ENCODE measurements at places on chromosomes 16 and 17.

GRCh38 chr16:30368122-30368791 is 2.0 kb downstream of the TBC1D10B start:
- DNase-seq, result peak; percentile 60

DNA sequence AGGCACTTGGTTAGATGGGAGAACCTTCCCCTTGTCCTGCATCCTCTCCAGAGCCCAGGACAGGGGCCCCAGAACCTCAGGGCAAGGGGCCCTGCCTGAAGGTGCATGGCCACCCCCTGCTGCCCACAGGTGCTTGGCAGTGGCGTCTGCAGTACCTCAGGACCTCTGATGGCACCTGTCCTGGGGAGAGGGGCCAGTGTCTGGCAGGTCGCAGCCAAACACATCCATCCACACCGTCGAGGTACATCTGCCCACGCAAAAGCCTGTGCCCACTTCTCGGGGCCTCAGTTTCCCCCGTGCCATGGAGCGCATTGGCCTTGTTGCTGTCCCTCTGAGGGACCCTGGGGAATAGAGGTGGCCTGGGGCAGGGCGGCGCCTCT is 9.3 kb downstream of the MAP2K3 start:
- no peak for DNase-seq

DNA sequence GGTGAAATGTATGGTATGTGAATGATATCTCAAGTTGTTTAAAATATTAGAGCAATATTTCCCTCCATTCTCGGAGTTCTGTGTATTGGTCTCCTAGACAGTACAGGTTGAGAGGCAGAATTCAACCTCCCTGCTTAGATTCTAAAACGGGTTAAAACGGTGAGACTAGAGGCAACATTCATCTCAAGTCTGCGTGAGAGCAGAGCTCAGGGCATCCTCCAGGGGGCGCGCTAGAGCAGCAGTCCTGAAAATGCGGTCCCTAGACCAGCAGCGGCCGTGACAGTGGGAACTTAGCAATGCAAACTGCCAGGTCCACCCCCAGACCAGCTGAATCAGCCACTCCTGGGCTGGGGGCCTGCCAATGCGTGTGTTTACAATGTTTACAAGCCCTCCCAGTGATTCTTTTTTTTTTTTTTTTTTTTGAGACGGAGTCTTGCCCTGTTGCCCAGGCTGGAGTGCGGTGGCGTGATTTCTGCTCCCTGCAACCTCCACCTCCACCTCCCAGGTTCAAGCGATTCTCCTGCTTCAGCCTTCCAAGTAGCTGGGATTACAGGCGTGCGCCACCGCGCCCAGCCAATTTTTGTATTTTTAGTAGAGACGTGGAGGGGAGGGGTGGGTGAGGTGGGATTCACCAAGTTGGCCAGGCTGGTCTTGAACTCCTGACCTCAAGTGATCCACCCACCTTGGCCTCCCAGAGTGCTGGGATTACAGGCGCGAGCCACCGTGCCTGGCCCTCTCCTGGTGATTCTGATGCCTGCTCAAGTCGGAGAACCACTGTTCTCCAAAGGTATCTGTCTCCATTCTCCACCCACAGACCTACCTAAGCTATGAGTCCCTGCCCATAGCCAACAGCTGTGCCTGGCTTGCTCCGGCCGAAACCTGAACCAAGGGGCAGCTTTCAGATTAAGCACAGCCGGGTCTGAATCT is 24.2 kb downstream of the KLHL36 start:
- DNase-seq, result peak; percentile 90

GRCh38 chr17:60173304-60173819 is 23.6 kb downstream of the CA4 start:
- DNase-seq, result peak; percentile 9

DNA sequence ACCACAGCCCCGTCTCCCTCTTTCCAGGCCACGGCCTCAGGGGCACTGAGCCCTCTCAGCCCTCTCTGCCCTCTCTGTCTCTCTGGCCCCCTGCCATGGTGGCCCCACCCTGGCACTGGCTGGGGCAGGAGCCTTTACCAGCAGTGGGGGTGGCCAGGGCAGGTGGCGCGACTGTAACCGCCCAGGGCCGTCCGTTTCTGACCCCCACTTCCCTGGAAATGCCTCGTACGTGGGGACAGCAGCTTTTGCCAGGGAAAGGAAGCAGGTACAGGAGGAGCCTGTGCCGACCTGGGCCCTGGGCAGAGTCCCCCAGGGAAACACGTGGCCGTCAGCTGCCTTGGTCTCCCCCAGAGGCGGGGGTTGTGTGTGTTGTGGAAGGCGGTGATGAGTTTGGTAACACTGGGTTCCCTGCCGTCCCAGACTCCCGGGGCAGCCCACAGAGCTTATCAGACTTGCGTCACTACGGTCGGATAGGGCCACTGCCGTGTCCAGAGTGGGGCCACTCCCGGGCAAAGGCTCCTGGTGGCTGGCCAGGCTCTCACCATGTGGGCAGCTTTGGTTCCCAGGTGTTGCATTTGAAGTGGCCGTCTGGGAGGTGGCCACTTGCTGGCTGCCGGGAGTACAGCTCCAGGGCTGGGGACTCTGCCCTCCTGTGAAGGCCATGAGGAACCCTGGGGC is 249.3 kb upstream of the CIBAR2 start:
- DNase-seq, result no peak

GRCh38 chr17:28327031-28327607 is 8.1 kb downstream of the TMEM97 start:
- DNase-seq, result no peak

DNA sequence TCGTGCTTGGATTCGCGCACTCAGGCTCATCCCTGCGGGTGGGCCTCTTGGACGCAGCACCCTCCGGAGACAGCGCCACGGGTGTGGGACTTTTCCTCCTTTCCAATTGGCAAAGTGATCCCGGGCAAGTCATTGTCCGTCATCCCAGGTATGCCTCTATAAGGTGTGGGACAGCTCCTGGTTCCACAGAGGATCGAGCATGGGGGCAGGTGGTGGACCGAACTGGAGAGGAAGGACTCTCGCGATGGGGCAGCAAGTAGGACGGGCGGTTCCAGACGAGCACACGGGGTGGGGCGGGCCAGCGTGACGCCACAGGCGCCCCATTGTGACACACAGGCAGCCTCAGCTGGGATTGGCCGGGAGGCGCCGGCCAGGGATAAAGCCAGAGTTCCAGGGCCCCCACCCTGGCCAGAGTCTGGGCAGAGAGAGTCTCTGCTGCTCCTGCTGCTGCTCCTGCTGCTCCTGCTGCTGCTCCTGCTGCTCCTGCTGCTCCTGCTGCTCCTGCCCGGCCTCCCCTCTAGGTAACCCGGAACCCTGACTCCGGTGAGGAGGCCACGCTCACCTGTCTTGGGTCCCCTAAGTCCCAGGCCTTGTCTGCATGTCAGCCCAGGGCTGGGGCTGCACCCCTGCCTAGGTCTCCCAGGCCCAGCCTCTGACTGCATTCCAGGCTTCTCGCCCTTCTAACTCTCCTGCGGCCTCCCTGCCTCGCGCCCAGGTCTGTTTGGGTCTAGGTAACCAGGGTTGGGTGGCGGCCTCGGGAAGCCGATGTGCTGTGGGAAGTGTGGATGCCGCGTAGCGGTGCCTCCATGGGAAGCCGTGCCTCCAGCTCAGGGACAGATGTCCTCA is 38.5 kb upstream of the SLC47A1 start:
- DNase-seq, result no peak

- DNase-seq, result peak; percentile 51
Observed at GRCh38 chr17:74212209-74212912, 1.0 kb upstream of the TTYH2 start.

GRCh38 chr17:39365242-39365641 is 36.2 kb downstream of the FBXL20 start:
- peak; percentile 66 for DNase-seq

- DNase-seq, result no peak
Observed at GRCh38 chr16:57693550-57693949, 1.1 kb upstream of the DRC7 start.

DNA sequence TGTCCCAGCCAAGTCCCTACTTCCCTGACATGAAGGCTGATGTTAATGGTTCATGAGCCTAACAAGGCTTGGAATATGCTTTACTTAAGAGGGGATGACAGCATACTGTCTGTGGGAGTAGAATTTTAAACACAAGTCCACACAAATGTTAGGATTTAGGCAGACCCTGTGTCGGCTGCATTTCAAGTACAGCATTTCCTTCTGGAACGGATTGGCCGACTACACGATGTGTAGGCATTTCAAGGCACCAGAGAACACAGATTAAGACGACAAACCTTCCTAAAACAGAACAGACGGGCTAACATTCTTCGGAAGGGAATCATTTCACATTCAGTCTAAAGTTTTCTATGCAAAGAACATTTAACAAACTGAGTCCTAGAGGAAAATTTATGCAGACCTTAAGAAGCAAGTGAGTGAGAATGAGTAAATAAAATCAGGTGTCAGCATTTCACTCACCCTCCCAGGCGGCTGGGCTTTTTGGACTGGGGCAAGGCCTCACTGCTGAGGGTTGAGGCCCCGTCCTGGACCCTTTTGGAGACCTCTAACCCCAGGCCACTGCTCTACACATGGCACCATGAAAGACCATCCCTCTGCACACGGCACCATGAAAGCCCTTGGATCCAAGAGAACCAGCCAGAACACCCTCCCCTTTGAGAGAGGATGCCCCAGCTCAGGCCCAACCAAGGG is 67.5 kb downstream of the SMPD3 start:
- no peak for DNase-seq

GRCh38 chr16:20259541-20259940 is 67.8 kb downstream of the GP2 start:
- DNase-seq, result no peak

DNA sequence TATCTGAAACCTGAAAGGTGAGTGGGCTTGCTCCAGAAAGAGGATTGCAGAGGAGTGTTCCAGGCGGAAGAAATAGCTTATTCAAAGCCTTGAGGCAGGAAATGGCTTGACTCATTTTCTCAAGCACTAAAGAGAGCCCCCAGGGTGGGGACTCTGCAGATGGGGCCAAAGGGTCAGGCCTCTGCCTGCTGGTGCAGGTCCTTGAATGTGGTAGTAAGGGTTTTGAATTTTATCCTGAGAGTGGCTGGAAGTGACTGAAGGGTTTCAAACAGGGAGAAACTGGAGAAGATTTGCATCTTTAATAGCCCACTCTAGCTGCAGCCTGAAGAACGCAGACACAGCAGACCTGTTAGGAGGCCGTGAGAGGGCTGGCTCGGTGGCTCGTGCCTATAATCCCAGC is 144.4 kb downstream of the CCT6B start:
- DNase-seq, result no peak

GRCh38 chr17:13010959-13011358 is 6.9 kb downstream of the ELAC2 start:
- no peak for DNase-seq

DNA sequence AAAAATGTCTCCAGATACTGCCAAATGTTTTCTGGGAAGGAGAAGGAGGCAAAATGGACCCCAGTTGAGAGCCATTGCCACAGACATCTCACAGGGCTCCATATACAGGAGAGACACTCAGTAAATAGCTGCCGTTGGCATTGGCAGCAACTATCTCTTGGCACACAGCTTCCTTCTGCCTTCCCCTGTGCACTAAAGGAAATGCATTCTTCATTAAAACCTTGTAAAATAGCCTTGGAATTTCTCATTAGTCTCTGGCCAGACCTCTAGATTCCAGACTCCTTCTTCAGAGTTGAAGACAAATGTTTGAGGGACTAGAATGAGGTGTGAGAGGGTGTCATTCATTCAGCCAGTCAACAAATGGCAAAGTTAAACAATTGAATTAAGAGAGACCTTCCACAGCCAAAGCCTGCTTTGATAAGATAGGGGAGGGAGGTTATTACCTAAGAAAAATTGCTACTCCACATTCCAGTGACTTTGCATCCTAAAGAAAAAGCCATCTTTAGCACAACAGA is 223.9 kb upstream of the HS3ST3A1 start:
- DNase-seq, result no peak

GRCh38 chr16:20243731-20244281 is 83.5 kb downstream of the GP2 start:
- DNase-seq, result no peak

DNA sequence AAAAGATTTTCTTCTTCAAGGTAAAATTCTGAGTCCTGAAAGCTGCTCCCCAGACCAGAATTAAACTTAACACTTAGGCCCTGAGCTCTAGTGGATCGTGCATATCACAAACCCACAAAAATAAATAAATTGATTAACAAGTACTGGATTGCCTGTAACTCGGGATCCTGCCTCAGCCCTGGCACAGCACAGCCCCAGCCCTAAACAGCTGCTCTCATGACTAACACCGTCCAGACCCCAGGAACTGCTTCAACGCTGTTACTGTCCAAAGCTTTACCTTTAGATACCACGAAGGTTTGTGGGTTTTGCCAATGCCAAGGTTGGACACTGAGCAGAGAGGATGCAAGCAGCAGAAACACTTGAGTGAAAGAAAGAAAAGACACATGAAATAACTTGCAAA is 172.5 kb downstream of the COPRS start:
- no peak for DNase-seq

- no peak for DNase-seq
Observed at GRCh38 chr17:61828694-61829093, 34.6 kb downstream of the BRIP1 start.

- DNase-seq, result peak; percentile 51
Observed at GRCh38 chr17:41024697-41025096, 2.3 kb downstream of the KRTAP1-5 start.

DNA sequence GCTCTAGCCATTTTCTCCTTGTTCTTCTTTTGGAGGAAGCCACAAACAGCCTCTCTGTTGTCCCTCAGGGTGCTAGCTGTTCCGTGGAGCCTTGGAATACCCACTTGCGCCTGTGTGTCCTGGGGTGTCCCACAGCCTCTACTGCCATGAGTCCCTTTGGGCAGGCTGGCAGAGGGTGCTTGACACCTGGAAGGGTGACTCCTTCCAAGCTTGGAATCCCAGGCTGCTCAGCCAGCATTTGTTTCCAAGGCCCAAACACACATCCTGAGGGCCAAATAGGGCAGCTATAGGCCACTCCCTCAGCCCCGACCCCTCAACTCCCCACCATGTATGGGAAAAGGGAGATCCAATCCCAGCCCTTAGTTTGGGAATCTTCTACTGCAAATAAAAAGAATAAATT is 14.9 kb downstream of the ZNHIT3 start:
- DNase-seq, result no peak

DNA sequence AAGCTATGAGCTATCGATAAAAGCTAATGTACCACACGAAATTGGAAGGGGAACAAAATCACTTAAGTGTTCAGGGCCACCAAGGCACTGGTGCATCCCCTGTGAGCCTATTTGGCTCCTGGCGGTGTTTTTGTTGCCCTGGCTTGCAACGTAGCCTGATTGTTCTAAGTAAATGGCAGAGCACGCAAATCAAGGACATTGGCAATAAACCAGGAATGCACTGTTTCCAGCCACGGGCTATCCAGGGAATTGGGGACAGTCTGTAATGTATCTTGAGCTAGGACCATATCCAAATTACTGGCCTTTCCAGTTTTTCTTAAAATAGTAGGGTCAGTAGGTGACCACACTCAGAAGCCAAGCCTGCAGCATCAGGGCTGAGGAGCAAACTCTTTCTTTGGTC is 734.0 kb downstream of the MAF start:
- DNase-seq, result no peak

- DNase-seq, result peak; percentile 71
Observed at GRCh38 chr17:32142857-32143526, 690 bp downstream of the RHOT1 start.
